GF-D8 (cell line): ENCODE measurements at places on chromosomes 7 and 10.

DNA sequence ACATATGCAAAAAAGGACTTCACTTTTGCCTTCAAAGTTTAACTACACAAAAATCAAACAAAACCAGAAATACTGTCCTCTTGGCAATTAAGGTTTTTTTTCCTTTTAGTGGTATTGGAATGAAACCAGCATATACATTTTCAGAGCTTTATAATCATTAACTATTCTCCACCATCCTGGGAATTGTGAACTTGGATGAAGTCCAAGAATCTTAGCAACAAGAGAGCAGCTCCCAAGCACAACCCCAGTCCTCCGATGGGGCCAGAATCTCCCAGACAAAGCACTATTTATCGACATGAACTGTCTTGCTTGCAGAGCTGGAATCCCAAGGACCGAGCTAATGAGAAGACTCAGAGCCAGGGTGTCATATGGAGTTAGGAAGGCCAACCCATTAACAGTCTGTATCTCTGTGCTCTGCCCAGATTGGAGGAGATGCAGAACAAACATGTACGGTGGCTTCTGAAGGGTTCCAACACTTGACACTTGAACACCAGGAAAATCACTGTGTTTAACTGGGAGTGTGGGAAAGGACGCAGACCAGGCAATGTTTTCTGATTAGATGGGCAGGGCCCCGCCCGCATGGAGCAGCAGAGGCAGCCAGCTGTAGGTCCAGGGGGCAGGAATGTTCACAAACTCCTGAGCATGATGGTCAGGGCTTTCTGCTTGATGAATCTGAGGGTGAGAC is 35.5 kb downstream of the PPP1R3C start:
- DNase-seq: no peak

DNA sequence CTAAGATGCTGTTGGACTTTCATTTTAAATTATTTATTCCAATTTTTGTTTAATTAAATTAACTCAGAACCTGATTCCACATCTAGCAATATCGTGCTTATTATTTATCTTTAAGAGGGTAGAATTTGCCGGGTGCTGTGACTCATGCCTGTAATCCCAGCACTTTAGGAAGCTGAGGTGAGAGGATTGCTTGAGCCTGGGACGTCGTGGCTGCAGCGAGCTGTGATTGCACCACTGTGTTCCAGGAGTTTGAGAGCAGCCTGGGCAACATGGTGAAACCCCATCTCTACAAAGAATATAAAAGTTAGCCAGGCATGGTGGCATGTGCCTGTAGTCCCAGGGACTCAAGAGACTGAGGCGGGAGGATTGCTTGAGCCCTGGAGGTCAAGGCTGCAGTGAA is 47.8 kb downstream of the ZFAND4 start:
- no peak for DNase-seq

DNA sequence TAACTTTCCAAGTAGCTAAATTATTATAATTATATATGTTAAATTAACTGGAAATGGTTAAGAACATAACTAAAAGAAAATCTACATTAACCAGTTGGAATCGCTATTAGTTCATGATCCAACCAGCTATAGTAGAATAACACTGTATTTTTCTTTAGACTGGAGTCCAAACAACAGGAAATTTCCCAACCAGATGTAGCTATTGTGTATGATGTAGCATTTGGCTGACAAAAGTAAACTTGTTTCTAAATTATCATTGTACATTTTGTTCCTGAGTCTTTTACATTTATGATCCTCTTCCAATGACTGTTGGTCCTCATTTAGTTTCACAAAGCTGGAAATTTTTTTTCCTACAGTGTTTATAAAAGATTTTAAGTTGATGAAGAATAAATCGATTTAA is 62.1 kb downstream of the PAPSS2 start:
- DNase-seq: no peak

- DNase-seq: no peak
Measured at GRCh38 chr10:79196470-79197461, 128.0 kb downstream of the ZMIZ1 start.

DNA sequence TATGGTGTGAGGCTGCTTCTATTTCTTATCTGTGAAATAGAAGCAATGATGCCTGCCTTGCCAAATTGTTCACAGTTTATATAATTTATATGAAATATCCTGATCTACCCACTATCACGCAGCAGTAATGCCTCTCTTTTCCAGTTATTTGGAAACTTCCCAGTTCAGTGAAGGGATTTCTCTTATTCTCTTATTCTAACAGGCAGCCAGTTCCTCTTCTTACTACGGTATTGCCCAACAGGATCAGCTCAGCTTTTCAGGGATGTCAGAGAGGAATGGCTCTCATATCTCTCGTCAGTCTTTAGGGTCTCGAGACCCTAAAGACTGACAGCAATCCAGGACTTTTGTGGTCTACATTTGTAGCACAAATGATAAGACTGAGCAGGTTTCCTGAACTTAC is 215.6 kb downstream of the CREB5 start:
- no peak for DNase-seq

DNA sequence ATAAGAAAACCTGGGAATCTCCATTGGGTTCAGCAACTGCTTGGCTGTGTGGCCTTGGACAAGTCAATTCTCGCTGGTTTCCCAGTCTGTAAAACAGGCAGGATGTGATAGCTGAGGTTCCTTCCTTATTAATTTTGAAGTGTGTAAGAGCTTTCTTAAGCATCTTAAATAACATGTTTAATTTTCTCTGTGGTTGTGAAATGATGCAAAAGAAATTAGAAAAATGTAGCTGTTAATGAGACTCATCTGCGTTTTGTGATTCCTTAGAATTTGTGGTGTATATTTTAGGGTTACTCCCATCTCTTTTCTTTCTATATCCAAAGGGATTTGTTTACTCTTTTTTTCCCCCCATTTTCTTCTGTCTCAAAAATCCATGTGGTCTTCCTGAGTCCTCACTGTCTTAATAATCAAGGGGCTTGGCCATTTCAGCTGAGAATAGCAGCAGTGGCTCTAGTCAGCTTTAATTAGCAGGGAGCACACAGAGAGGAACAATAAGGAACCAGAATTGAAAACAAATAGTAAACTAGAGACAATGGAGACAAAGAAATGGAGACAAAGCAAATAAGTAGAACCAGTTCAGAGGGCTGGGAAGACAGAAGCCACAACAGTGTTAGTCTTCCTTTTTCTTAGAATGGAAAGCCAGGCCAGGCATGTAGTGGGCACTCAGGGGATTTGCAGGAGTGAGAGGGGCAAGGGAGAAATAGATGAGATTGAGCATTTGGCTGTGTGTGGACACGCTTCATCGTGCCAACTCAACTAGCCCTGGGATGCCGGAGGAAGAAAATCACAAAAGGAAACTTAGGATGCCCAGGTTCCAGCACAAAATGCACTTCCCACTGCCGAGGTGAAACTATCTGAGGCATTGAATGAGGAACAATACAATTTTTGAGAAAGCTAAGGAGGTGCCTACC is 93.9 kb downstream of the CHN2 start:
- DNase-seq: no peak

DNA sequence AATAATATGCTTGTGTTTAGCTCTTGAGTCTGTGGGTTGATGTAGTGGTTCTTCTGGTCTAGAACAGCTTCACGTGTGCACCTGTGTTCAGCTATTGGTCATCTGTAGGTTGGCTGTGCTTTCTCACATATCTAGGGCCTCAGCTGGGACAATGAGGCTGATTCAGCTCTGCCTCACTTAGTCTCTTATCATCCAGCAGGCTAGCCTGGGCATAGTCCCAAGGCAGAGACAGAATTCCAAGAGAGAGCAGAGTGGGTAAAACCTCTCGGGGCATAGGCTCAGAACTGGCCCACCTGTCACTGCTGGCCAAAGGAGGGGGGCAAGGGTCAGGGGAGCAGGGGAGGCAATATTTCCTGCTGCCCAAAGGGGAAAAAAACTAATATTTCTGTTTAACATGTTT is 32.0 kb upstream of the MXI1 start:
- DNase-seq: no peak

DNA sequence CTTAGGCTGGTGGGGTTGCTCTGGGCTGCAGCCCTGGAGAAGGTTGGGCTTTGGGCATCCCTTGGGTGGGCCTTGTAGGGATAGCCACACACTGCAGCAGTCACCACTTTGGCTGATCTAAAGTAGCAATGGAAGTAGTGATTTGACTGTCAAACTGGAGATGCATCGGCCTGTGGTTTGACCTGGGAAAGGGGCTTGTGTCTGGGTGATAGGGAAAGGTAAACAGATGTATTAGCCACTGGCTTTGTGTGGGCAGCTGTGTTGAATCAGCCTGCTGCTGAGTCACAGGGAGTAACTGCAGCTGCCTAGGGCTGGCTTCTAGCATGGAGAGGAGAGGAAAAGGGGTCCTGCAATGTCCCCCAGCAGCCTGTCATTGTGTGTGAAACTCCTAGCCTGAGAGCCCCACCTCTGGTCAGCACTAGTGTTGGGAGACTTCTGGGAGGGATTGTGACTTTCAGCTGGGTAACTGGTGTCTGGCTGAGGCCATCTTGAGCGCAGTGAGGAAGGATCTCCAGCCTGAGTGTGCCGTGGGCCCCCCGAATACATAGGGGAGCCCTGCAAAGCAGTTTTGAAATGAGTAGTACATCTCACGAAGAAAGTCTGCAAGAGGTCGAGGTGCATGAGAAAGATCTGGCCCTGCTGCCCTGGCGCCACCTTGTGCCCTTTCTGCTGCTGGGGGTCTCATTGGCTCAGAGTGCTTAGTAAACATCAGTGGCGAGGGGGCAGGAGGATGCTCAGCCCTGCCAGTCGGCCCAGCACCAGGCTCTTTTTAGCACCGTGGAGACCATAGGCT is 117.3 kb downstream of the FANK1 start:
- DNase-seq: no peak

- DNase-seq: no peak
Measured at GRCh38 chr10:48594803-48595538, 9.9 kb downstream of the ARHGAP22 start.

- DNase-seq: no peak
Measured at GRCh38 chr10:28280652-28281051, 22.2 kb downstream of the MPP7 start.

DNA sequence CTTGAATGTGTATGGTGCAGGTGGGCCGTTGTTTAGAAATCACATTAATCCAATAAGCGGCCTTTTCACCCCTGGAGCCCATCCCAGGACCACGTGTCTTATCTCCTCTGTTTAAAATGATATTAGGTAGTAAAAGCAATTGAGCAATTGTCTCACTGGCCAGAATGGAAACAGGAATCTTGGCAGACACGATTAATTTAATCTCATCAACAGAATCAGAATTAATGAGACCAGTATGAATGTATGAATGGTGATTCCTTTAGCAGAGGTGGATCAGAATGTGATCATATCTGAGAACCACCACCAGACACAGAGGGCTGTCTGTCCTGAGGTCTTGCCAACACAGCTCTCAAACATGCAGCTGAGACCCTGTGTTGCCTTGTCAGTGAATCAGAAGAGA is 1591.4 kb downstream of the REEP3 start:
- DNase-seq: no peak

- no peak for DNase-seq
Measured at GRCh38 chr7:107644309-107644974, 16.2 kb upstream of the SLC26A4 start.

DNA sequence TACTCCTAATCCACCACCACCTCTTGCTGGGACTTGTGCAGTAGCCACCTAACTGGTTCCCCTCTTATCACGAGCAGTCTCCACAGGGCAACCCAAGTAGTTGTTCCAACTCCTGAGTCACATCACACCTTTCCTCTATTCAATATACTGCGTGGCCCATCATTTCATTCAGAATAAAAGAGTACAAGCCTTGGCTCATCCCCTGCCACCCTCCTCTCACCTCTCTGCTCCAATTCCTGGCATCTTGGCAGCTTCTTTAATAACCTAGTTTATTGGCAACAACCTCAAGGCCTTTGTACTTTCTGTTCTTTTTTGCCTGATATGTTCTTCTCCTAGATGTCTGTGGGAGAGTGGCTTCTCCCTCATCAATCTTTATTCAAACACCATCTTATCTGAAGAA is 199.4 kb downstream of the KIAA1217 start:
- no peak for DNase-seq

DNA sequence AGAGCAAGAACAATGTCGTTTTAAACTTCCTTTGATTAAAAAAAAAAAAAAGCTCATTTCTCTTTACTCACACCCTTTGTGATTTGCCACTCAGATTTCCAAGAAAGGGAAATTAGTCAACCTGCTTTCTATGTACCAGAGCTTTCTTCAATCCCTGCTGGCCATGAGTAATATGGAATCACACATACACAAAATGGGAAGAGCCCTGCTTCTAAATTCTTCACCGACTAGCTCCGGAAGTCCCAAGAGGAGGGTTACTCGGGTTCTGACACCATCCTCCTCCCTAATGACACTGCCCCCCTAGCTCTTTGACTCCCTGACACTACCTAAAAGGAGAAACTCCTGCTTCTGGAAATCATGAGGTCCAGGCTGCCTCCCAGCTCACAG is 81.8 kb upstream of the SFMBT2 start:
- no peak for DNase-seq

DNA sequence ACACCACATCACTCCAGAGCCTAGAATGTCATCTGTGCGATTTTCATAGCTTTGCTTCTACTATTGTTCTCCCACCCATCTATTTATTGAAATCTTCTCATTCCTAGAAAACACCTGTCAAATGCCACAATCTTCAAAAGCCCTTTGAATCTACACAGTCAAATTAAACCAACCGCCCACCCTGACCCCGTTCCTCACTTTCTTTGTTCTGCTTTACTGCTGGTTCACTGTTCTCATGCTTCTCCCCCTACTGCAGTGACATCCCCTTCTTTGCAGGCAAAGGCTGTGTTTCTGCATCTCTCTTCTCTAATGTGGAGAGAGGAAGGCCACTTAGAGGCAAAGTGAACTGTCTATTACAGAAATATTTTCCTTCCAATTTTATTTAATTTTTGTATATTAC is 152.4 kb upstream of the NEBL start:
- no peak for DNase-seq

GRCh38 chr10:130014263-130015074 is 50.4 kb upstream of the EBF3 start:
- DNase-seq: no peak

DNA sequence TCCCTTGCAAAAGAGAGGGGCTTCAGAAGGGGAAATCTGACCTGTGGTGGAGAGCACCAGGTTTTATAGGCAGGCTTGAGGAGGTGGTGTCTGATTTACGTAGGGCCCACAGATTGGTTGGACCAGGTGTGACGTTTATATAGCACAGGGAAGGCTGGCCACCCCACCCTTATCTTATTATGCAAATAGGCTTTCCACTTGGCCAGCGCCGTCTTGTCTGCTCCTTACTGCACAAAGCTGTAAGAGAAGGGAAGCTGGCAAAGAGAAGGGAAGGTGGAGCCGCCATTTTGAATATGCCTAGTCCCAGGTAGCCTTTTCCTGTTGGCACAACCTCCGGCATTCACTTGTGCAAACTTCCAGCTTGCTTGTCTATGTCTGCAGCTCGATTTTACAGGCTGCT is 221.4 kb downstream of the GATA3 start:
- no peak for DNase-seq

- no peak for DNase-seq
Measured at GRCh38 chr10:132786476-132786883, 533 bp upstream of the NKX6-2 start.

DNA sequence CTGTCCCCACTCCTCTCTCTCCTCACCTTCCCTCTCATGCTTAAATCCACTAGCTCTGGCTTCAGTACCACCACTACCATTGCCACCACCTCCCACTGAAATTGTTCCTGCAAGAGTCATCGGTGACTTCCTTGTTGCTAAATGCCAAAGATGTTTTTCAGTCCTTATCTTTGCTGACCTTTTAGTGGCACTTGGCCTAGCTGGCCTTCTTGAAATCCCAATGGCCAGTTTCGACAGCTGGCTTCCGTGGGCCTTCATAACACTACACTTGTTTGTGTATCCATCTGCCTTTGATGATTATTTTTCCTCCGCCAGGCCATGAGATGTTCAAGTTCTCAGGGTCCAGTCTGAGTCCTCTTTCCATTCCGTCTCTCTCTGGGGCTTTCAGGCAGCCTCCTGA is 118.2 kb upstream of the NANOS1 start:
- no peak for DNase-seq

- DNase-seq: no peak
Measured at GRCh38 chr10:115674496-115674895, 581.3 kb downstream of the ATRNL1 start.
